GM19239 (cell line): ENCODE measurements at places on chromosomes 7 and 10.

- DNase-seq, result no peak
These were observed 109.2 kb downstream of the SND1 start for GRCh38 chr7:127761196-127761595.

GRCh38 chr10:17196045-17196444, 5.4 kb downstream of the TRDMT1 start:
- DNase-seq, result no peak

- no peak for DNase-seq
These were observed 29.8 kb downstream of the COL28A1 start for GRCh38 chr7:7505915-7506314.

DNA sequence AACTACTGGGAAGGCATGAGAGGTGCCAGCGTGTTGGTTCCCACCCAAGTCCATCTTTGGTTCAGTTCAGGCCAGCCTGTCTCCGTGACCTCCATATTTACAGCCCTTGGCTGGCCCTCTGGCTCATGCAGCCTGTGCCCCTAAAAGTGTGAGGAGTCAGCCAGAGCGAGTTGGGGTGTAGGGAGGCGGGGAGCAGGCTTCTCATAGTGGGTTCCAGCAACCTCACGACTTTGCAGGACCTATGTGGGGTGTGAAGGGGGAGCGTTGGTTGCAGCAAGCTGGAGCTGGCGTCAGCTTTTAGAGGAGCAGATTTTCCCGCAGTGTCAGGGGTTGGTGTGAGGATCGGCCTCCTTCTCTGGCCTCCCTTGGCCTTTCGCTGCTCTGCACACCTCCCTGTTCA, 9.8 kb downstream of the TSPAN14 start:
- no peak for DNase-seq
